ENCODE measurements at places on chromosomes 4 and X.

DNA sequence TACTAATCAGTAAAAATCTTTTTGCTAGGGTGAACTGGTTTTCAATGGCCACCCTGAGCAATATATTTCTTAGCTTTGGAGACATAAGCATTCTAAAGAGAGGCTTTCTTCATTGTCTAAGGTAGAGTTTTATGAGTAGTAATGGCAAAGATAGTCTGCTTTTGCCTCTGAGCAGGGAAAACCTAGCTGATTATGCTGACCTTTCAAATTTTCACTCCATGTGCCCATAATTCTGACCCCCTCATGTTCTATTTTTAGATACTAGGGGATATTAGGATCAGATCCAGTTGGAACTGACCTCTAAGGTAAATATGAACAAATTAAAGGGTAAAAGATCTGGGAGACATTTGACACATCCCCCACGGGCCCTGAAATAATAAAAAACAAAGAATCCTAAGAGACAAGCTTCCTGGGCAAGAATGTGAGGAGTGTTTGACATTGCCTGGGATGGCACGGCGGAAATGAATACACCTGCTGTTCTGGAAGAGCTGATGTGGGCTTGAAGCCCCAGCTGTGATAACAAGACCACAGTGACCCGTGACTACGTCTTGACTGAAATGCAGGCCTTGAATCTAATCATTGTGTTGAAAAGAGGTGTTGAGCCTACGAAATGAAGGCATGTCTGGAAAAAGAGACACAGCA, 392.1 kb upstream of the FRG1 start:
- DNase-seq = no peak

GRCh38 chr4:153218961-153219360, 14.7 kb downstream of the TRIM2 start:
- DNase-seq = no peak

- DNase-seq = no peak
These were observed 174.9 kb upstream of the MXRA5 start for GRCh38 chrX:3521396-3521795.

DNA sequence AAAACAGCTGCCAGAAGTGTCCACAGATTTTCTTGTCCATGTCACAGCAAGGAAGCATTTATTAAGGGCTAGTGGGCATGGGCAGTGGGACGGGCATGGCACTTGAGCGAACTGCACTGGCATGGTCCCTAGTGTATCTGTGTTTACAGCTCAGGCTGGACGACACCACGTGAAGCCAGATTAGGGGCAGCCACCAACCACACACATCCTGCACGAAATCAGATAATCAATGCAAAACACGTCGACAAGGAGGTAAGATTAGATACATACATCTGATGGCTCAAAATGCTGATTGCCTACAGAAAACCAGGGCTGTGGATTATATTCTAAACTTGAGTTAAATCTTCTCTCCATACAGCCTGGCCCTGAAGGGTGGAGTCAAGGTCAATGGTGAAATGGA, 103.8 kb upstream of the ATP6AP2 start:
- DNase-seq = no peak

DNA sequence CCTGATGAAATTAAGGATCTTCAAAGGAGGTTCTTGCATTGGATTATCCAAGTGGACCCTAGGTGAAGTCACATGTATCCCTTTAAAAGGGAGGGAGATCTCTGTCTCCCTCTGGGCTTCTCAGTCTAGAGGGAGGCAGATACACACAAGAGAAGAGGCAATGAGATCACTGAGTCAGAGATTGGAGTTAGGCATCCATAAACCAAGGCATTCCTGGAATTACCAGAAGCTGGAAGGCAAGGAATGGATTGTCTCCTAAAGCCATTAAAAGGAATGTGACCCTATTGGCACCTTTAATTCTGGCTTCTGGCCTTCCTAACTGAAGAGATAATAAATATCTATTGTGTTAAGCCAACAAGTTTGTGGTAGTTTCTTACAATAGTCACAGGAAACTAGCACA, 383.2 kb downstream of the PACRGL start:
- no peak for DNase-seq

Measured in activated gamma-delta T cell treated with Interleukin-2 at 50 U/mL for 16 hours (primary cell).